ENCODE measurements at places on chromosomes 4 and X.

DNA sequence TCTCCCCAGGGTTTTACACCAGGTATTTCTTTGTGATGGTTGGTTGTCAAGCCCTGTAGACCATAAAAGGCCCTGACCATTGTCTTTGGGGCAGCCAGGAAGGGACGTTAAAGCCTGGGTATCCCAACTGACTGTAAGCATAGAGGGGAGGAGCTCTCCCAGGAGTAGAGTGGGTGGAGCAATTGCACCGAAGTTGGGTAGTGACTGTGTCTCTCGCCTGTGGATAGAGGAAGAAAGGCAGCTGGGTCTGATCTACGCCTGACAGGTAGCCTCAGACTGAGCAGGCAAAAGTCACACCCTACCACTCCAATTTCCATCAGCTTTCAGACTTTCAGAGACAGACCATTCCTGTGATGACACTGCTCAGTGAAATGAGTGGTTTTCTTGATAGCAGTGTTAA, 123.3 kb downstream of the KLHL8 start:
- DNase-seq = no peak

GRCh38 chrX:116449156-116449555, 12.8 kb downstream of the SLC6A14 start:
- no peak for DNase-seq

GRCh38 chr4:11218692-11219091, 210.0 kb downstream of the HS3ST1 start:
- DNase-seq = peak; percentile 57

GRCh38 chr4:40555176-40555900, 74.3 kb downstream of the RBM47 start:
- no peak for DNase-seq

DNA sequence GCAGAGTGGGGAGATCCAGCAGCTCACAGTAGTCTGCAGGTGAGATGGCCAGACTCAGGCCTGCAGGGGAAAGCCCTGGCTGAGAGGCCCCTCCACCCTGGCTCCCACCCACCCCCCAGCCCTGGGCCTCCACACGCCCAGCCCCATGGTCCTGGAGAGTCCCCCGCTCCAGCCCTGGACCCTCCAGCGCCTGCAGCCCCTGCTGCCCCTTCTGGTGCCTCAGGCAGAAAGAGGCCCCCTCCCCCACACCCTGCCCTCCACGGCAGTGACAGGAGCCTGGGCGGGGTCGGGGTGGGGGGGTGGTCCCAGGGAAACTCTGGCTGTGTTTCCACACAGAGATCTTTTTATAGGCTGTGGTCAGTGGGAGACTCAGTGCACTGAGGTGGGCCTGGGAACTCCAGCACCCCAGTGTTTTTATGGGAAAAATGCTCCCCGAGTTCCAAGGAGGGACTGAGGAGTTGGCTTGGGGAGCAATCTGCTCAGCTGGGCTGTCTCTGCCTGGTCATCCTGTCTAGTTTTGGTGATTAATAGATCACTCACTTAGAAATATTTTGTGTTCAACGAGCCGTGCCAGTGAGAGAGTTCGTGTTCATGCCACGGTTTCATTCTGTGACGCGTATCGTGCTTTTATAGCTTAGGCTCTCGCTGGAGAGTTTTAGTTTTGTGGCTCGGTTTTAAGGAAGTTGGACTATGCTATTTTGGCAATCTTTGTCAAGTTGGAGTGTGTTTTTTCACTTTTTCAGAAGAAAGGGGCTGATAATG, 53.1 kb upstream of the HGFAC start:
- DNase-seq = no peak

DNA sequence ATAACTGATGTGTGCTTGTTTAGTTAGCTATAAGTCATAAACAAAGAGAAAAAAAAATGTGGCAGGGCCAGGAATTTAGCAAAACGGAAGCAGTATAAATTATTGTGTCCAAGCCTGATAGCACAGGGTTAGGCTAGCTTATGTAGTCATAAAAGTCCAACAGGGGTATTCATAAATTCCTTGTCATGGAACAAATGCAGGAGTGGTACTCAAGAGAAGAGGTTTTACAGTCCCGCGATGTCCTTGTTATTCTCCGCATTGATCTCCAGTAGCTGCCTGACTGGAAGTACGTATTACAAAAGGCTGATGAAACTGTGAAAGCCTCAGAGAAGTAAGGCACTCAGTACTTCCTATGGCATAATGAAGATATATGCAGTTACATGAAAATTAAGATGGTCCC, 336.9 kb upstream of the TRAM1L1 start:
- DNase-seq = no peak
